ENCODE measurements at places on chromosomes 12 and 14. TPM values are rescaled to one million over a fixed set of nuclear protein-coding genes. Genes with fewer than 3 reads are reported as not detected.

The DHRS2 gene
- total RNA-seq: 1.2 TPM

The HOXC12 gene
- 6.1 TPM for total RNA-seq

The LTBP2 gene
- total RNA-seq: 0.57 TPM

- DNase-seq: no peak
Measured at GRCh38 chr12:101729842-101730241, 9.4 kb downstream of the SYCP3 start.

DNA sequence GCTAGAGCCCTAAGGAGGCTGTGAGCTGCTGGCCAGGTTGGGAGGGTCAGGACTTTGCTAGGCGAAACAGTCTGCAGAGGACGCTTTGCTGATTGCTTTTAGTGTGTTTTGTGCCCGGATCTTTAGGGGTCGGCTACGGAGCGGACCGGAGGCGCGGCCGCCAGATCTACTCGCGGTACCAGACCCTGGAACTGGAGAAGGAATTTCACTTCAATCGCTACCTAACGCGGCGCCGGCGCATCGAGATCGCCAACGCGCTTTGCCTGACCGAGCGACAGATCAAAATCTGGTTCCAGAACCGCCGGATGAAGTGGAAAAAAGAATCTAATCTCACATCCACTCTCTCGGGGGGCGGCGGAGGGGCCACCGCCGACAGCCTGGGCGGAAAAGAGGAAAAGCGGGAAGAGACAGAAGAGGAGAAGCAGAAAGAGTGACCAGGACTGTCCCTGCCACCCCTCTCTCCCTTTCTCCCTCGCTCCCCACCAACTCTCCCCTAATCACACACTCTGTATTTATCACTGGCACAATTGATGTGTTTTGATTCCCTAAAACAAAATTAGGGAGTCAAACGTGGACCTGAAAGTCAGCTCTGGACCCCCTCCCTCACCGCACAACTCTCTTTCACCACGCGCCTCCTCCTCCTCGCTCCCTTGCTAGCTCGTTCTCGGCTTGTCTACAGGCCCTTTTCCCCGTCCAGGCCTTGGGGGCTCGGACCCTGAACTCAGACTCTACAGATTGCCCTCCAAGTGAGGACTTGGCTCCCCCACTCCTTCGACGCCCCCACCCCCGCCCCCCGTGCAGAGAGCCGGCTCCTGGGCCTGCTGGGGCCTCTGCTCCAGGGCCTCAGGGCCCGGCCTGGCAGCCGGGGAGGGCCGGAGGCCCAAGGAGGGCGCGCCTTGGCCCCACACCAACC, 1.5 kb downstream of the HOXC6 start:
- no peak for DNase-seq

- peak; percentile 98 for DNase-seq
Measured at GRCh38 chr12:6943722-6944380, at the start of the genes C12orf57 and RNU7-1. C12orf57 (plus strand) TSS chr12:6944022; CDS start chr12:6944122, 100 bp downstream. RNU7-1 (plus strand) TSS chr12:6943816.

DNA sequence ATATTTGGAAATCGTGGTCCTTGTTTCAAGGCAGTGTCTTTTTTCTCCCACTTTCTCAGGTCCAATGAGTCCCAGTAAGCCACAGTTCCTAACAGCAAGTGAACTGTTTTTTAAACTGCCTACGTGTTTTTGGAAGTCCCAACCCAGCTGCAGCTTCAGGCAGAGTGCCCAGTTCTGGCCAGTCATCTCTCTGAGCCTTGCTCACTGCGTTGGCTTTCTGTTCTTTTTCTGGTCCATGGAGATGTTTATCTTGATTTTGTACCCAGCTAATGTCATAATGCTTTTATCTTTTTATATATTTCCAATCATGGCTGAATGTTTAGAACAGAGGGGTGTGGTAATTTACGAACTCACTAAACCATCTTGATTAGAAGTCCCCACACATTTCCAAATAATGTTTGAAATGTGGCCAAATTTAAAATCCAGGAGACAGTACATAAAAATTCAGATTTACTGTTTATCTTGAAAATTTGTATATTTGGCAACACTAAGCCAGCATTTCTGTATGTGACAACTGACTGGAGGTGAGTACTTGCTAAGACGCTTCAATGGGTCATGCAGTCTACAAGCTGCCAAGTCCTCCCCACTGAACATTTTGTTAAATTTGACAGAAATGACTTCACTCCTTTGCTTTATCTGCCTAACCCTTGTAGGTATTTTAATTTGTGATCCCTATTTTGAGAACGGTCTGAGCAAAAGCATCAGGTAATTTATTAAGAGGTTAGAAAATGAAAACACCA, 46.1 kb upstream of the OTOGL start:
- no peak for DNase-seq

- no peak for DNase-seq
Measured at GRCh38 chr12:20132818-20133217, 235.5 kb upstream of the PDE3A start.

DNA sequence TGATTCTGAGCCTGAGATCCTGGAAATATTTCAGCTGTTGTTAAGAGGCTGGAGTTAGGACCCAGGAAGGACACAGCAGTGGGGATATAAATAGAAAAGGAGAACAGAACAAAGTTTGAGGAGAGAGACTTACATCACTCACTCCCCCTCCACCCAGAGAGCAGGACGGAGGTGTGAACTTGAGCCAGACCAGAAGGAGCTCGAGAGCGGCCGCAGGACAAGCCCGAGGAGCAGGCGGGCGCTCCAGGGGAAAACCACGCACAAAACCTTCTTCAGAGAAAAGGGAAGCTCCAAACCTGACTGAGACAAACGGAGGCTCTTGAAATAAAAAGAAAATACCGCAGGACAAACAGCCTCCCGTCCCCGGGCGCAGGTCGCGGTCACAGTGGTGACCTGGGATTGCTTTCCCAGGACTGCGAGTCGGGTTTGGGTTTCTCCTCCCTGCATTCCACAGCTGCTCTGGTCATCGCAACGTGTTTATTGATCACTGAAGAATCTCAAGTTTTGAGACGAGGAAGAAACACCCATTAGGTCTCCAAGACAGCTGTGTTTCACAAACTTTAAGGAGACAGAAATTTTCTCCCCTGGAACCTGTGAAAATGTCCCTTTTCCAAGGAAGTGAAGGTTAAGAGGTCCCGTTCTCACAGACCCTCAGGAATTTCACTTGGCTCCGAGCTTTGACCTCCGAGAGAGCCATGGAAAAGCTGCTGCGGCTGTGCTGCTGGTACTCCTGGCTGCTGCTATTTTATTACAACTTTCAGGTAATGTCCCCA, at the start of gene ADGRD1:
TSS of gene ADGRD1 (plus strand) at position 137 of the 773 bp plus-strand sequence. CDS start at position 696, 559 bp downstream.
- no peak for DNase-seq

GRCh38 chr12:69698769-69699540, at the start of gene BEST3:
BEST3 (minus strand) TSS chr12:69699303; CDS start chr12:69697798, 1,505 bp downstream.
- DNase-seq: no peak

DNA sequence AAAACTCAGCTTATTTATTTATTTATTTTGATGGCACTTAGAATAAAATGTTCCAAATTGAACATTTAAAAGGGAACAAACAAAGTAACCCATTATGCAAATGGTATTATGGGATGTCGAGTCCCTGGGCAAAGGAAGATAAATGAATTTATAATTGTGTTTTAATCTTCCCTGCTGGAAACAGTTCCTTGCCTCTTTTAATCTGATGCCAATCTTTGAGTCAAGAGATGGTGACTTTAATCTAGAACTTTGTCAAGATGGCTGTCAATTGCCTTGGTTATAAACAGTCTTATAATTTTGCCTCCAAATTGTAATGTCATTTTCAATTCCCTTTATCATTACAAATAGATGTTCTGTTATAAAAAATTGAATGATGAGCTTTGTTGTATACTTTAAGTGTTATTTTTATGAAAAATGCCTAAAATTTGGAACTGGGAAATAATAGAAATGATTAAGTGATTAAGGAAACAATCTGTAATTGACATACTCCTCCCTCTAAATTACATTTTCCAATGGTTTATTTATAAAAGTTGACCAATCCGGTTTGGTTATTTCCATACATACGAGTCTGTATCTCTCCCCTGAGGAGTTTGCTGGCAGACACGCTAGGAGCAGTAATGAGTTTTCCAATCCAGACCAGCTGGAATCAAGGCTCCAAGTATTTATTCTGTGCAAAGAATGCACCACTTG, 134.9 kb upstream of the FRMD6 start:
- no peak for DNase-seq
